ENCODE measurements at places on chromosomes 11 and 22.

- no peaks in the 10 kb centered on the region for H3K4me1 ChIP-seq
- H3K36me3 ChIP-seq = peaks cover 17% of the 10 kb centered on the region
- no peaks in the 10 kb centered on the region for H3K27me3 ChIP-seq
- no peak overlapping the region for H3K4me3 ChIP-seq
Observed at GRCh38 chr22:24325105-24325757, 54.6 kb downstream of the SPECC1L start.

- H3K4me1 ChIP-seq = no peaks in the 10 kb centered on the region
- no peaks in the 10 kb centered on the region for H3K27me3 ChIP-seq
- H3K36me3 ChIP-seq = peaks cover 6% of the 10 kb centered on the region
- no peak overlapping the region for H3K27ac ChIP-seq
Observed at GRCh38 chr22:25193548-25193947, 6.1 kb upstream of the CRYBB3 start.

DNA sequence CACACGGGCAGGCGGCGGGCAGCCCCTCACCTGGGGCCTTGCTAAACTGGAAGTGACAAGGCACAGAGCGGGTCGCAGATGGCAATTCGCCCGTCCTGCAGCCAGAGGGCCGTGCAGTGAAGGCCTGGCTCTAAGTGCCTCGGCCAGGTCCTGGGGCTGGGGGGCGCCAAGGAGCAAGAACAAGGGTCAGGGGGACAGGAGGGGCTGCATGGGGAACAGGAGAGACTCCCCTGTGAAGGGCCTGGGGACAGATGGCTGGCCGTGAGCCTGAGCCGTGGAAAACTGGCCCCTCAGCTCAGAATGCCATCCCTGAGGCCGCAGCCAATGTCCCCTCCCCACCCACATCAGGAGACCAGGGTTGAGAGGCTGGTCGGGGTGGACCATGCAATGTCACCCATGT, 60.0 kb downstream of the RTL6 start:
- H3K36me3 ChIP-seq = no peaks in the 10 kb centered on the region
- no peaks in the 10 kb centered on the region for H3K4me1 ChIP-seq
- H3K27me3 ChIP-seq = no peaks in the 10 kb centered on the region
- H3K4me3 ChIP-seq = no peak overlapping the region

DNA sequence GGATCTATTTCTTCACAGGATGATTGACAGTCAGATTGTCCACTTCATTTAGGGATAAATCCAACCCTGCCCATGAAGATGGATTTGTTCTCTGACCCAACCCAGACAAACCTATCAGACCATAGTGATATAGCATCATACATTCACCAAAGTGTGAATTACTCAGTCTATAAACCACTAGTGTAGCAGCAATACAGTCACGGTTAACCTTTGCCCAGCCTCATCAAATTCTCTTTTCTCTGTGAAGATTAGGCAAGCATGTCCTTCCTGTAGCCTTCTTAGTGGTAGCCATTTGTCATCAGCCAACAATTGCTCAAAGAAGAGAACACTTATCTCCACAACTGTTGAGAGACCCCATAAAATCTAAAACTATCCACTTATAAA, 14.4 kb upstream of the BIRC2 start:
- no peak for DNase-seq
- H3K4me3 ChIP-seq = no peak overlapping the region
- no peaks in the 10 kb centered on the region for H3K27me3 ChIP-seq
- H3K27ac ChIP-seq = no peak overlapping the region

DNA sequence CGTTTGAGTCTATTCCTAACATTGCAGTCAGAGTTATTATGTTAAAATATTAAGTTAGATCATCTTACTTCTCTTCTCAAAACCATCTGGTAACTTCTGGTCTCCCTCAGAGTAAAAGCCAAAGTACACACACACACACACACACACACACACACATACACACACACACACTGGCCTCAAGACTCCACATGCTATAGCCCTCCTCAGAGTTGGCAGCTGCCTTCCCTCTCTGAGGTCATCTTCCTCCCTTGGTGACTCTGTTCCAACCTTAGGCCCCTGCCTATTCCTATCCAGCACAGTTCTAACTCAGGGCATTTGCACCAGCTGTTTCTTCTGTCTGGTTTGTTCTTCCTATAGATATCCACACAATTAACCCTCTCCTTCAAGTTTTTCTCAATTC, 272.0 kb upstream of the SESN3 start:
- no peak overlapping the region for H3K27ac ChIP-seq
- H3K36me3 ChIP-seq = no peaks in the 10 kb centered on the region
- H3K4me1 ChIP-seq = peaks cover 5% of the 10 kb centered on the region
- no peak overlapping the region for H3K4me3 ChIP-seq
- no peaks in the 10 kb centered on the region for H3K27me3 ChIP-seq

DNA sequence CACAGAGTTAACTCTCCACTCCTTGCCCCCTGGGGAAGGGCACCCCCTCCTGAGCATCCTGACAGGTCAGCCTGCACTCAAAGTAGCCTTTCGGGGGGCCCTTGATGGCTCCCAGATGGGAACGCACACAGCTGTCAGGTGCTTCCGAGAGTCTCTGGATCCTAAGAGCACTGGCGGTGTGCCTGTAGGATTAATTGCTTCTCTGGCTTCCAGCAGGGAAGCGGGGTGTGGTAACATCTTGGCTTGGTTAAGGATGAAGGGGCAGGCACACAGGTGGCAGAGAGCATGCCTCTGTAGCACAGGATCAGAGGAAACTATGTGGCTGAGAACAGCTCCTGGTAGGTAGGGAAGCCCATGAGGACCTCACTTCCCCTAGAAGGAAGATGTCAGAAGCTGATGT, 199.8 kb downstream of the MIAT start:
- no peak overlapping the region for H3K27ac ChIP-seq
- H3K4me1 ChIP-seq = no peaks in the 10 kb centered on the region
- H3K27me3 ChIP-seq = no peaks in the 10 kb centered on the region
- H3K36me3 ChIP-seq = no peaks in the 10 kb centered on the region
- DNase-seq = peak; percentile 43

DNA sequence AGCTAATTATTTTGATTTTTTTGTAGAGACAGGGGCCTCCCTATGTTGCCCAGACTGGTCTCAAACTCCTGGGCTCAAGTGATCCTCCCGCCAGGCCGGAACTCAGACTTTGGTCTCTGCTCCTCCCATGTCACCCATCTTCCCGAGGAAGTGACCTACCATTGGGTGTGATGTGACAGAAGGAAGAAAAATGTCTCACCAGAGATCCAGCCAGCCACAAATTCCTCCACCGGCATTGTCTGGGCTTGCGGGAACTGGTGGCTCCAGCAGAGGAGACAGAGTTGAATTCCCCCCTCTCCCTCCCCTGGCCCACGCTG, 772 bp downstream of the SLC25A45 start:
- DNase-seq = no peak
- no peaks in the 10 kb centered on the region for H3K27me3 ChIP-seq
- H3K27ac ChIP-seq = no peak overlapping the region
